ENCODE measurements at places on chromosomes 3 and 15.

DNA sequence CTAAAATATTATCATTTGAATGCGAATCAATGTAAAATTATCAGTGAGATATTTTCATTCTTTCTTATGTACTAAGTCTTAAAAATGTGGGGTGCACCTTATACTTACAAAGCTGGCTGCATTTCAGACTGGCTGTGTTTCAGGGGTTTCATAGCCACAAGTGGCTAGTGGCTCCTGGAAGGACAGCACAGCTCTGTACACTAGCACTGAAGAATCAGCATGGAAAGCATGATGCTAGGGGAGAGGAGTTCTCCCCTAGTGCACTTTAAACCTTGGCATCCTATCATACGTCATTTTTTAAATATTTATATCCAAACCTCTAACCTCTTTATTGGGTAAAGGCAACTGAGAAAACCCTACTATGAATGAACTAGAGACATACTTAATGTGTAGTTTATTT, 66.4 kb downstream of the ECT2 start:
- DNase-seq, result no peak

DNA sequence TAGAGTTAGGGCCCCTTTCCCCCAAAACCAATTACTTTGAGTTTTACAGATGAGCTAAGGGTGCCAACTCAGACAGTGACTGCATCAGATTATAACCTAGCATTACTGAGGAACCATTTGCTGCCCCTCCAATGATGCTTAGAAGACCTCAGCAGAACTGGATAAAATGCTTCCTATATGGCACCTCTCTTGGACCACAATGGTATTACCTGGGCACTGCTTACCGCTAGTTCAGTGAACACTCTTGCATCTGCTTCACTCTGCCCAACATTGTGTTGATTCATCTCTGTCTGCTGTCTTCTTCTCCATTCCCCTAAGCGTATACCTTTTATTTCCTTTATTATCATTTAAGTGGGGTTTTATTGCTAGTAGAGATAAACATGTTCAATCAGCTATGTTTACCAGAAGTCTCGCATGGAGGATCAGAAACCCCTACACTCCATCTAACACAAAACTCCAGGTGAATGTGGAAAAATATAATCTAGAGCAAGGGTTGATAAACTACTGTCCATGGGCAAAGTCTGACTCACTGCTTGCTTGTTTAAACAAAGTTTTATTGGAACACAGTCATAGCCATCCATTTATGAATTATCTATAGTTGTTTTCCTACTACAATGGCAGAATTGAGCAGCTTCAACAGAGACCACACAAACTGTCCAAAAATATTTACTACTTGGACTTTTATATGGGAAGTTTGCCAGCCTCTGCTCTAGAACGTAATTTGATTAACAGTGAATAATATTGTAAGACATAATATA, 100.2 kb upstream of the PTX3 start:
- DNase-seq, result no peak

DNA sequence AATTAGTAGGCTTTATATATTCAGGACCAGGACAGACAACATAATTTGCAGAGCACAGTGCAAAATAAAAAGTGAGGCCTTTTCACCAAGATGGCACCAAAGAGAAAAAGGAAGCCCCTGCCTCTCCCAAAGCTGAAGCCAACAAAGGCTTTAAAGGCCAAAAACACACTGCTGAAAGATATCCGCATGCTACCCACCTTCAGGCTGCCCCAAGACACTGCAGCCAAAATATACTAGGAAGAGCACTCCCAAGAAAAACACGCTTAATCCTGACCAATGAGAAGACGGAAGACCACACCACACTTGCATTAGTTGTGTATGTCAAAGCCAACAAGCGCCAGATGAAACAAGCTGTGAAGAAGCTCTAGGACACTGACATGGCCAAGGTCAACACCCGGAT, 38.0 kb downstream of the PIK3CB start:
- no peak for DNase-seq

DNA sequence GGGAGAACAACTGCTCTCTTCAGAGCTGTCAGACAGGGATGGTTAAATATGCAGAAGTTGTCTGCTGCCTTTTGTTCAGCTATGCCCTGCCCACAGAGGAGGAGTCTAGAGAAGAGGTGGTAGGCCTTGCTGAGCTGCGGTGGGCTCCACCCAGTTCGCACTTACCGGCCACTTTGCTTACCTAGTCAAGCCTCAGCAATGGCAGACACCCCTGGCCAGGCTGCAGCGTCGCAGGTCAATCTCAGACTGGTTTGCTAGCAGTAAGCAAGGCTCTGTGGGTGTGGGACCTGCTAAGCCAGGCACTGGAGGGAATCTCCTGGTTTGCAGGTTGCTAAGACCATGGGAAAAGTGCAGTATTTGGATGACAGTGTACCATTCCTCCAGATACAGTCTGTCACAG, 12.3 kb upstream of the TMEM45A start:
- DNase-seq, result no peak

DNA sequence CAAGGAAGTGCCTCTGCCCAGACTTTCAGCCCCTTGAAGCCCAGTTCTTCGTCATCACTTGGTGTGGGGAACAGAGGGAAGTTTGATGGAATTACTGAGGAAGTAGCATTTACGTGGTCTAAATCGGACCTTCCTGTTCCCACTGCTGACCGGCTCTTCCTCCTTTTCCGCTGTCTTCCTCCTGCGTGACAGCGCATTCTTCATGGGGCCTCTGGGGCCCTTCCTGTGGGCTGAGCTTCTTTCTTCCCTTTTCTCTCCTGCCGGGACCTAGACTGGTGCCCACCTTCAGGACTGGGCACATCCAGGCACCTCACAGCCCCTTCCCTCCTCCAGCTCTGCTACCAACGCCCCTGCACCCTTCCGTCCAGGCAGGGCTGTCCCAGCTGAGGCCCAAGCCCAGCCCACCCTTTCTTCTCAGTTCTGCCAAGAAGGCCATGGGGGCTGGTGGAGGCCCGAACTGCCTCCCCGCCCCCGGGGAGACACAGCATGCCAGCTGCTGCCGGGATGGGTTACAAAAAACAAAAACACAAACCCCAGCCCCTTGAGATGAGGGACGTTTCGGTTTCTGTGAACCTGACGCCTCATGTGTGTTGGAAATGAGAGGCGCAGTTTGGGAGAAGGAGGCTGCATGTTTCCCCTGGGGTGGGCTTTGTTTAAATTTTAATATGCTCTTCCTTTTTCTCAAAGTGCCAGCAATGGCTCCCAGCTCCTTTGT, 19.1 kb downstream of the ZNF710 start:
- DNase-seq, result no peak

All from activated CD8-positive, alpha-beta T cell treated with anti-CD3 and anti-CD28 coated beads for 36 hours (primary cell).